ENCODE measurements at places on chromosomes 16 and 17.

DNA sequence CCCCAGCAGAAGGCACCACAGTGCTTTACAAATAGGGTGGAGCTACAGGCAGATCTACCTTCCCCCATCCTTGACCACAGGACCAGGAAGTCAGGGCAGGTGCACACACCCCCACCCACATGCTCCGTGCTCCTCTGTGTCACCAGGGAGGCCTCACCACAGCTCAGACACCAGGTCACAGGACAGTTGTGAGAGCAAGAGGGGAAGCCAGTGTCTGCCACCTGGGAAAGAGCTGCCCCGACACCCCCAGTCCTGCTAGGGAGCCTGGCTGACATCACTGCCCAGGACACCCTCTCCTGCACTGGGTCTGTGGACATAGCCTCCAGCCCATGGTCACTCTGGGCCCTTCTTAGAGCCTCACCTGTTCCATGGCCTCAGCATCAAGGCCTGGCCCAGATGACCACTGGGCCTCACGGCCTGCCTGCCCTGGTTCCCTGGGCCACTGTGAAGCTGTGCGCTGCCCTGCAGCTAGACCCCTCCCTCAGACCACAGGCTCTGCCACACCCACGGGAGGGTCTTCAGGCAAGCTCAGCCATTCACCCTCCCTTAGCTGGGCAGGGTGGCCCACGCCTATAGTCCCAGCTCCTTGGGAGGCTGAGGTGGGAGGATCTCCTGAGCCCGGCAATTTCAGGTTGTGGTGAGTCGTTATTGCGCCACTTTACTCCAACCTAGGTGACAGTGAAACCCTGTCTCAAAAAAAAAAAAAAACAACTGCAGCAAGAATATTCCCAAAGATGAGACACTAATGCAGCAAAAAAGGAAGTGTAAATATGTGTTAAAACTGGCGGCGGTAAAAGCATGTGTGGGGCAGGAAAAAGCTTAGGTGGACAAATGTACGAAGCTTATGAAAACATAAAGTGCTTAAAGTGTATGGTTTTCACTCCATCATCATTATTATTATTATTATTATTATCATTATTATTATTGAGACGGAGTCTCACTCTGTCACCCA is 14.2 kb downstream of the POLR3K start:
- no peaks in the 10 kb centered on the region for H3K27me3 ChIP-seq
- H3K27ac ChIP-seq = peak overlapping the region; percentile 42
- peaks cover 42% of the 10 kb centered on the region for H3K4me1 ChIP-seq
- DNase-seq = peak; percentile 55
- no peak overlapping the region for H3K4me3 ChIP-seq

DNA sequence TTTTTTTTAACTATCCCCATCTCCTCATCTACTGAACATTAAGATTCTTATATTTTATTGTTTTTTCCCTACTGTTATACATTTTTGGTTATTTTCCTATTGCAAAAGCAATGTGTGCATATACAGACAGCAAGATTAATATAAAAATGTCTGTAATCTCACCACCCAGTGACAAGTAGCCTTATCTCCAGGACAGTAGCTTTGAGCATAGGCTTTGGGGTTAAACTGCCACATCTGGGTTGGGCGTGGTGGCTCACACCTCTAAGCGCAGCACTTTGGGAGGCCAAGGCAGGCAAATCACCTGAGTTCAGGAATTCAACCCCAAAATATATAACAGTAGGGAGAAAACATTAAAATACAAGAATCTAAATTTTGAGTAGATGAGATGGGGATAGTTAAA is 27.4 kb upstream of the SSTR2 start:
- no peaks in the 10 kb centered on the region for H3K4me1 ChIP-seq
- DNase-seq = no peak
- no peaks in the 10 kb centered on the region for H3K36me3 ChIP-seq
- no peak overlapping the region for H3K4me3 ChIP-seq
- no peaks in the 10 kb centered on the region for H3K27me3 ChIP-seq
- H3K27ac ChIP-seq = no peak overlapping the region

- peaks cover 3% of the 10 kb centered on the region for H3K36me3 ChIP-seq
- no peak for DNase-seq
- no peak overlapping the region for H3K27ac ChIP-seq
- no peak overlapping the region for H3K4me3 ChIP-seq
- peaks cover 5% of the 10 kb centered on the region for H3K27me3 ChIP-seq
These were observed 3.1 kb downstream of the MRC2 start for GRCh38 chr17:62630365-62631085.

DNA sequence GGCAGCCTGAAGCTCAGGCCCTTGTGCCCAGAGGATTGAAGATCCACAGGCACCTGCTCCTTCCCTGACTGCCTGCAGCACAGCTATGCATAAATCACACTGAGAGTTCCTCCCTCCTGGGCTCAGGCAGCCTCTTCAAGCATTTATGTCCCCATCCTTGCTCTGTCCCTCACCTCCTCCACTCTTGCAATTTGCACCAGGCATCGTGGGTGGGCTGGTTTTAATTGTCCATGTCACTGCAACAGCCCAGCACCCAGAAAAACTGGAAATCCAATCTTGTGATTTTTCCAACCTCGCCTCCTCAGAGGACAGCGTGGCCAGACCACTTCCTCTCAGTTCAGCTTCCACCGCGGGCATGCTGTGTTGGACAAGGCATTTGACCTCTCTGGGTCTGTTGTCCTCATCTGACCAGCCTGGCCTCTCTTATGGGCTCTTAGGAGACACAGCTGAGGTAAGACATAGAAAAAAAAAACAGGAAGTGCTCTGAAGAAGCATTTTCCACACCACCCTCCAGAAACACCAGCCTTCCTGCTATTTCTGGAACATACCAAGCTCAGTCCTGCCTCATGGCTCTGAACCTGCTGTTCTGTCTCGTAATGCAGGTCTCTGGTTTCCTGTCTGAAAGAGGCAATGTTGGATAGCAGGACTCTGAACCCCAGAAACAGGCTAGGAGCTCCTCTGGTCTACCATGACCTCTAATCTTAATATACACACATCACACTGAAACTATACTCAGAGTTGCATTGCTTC is 8.3 kb downstream of the TMEM114 start:
- peaks cover 24% of the 10 kb centered on the region for H3K27me3 ChIP-seq
- H3K36me3 ChIP-seq = no peaks in the 10 kb centered on the region
- H3K4me3 ChIP-seq = no peak overlapping the region
- H3K4me1 ChIP-seq = peaks cover 3% of the 10 kb centered on the region

- no peak overlapping the region for H3K4me3 ChIP-seq
- no peaks in the 10 kb centered on the region for H3K36me3 ChIP-seq
- no peak overlapping the region for H3K27ac ChIP-seq
- H3K4me1 ChIP-seq = no peaks in the 10 kb centered on the region
- DNase-seq = no peak
These were observed 407.5 kb upstream of the HSBP1 start for GRCh38 chr16:83400234-83400633.

GRCh38 chr16:88055356-88055755 is 104.1 kb downstream of the BANP start:
- H3K4me3 ChIP-seq = no peak overlapping the region
- H3K27ac ChIP-seq = no peak overlapping the region
- no peak for DNase-seq
- H3K4me1 ChIP-seq = no peaks in the 10 kb centered on the region

- H3K36me3 ChIP-seq = peaks cover 58% of the 10 kb centered on the region
- H3K27me3 ChIP-seq = no peaks in the 10 kb centered on the region
- H3K4me3 ChIP-seq = peak overlapping the region; percentile 74
- H3K4me1 ChIP-seq = peaks cover 88% of the 10 kb centered on the region
These were observed 331.3 kb downstream of the SEC14L1 start for GRCh38 chr17:77471984-77472461.

All from activated naive CD8-positive, alpha-beta T cell treated with anti-CD3 and anti-CD28 coated beads for 36 hours (primary cell).